ENCODE measurements at places on chromosomes 12 and 14. TPM values are rescaled to one million over a fixed set of nuclear protein-coding genes. Genes with fewer than 3 reads are reported as not detected.

DNA sequence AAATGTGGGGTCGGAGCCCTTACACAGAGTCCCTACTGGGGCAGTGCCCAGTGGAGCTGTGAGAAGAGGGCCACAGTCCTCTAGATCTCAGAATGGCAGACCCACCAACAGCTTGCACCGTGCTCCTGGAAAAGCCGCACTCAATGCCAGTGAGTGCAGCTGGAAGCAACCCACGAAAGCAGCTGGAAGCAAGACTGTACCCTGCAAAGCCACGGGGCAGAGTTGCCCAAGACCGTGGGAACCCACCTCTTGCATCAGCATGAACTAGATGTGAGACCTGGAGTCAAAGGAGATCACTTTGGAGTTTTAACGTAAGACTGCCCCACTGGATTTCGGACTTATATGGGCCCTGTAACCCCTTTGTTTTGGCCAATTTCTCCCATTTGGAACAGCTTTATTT, 12.3 kb downstream of the GTF2A1 start:
- no peak for DNase-seq

CLEC14A gene
- total RNA-seq, result 0.10 TPM

- no peak for DNase-seq
Observed at GRCh38 chr12:62642486-62642885, 175.9 kb downstream of the MON2 start.

HCAR1 gene
- total RNA-seq, result 0.31 TPM
